ENCODE measurements at places on chromosomes 12 and 14.

DNA sequence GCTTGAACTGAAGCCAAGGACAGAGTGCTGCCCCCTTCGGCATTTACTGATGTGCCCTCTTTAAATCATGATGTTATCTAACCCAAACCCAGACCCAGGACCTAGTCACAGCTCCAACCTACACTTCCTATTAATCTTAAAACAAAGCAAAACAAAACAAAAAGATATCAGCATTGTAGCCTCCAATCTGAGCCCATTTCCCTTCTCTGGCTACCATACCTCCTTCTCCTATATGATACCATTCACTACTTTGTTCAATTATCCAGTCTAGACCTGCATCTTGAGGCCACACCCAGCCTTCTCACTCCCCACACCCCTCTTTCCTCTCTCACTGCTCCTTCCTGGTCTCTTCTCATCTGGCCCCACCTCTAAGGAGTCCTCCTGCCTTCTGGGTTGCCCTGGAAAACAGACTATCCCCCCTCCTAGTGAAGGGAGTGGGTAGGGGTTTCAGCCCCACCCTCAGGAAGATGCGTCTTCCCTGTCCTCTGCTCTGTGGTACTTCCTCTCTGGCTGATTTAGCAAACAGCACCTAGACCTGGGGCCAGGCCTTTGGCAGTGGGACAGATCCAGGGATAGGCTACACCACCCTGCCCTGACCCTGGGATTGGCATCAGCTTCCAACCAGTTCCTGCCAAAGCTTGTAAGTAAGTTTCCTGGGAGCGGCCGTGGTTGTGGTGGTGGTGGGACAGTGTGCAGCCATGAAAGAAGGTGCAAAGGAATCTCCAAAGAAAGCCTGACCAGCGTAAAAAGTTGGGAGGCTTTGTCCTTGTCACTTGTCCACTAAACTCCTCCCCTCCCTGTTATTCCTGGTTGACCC is 3.3 kb downstream of the LTB4R start:
- DNase-seq: no peak

GRCh38 chr12:27537855-27538675 is 14.1 kb downstream of the PPFIBP1 start:
- DNase-seq: no peak

GRCh38 chr14:88359500-88359899 is 26.0 kb upstream of the SPATA7 start:
- DNase-seq: no peak

GRCh38 chr14:89485264-89485663 is 68.2 kb upstream of the FOXN3 start:
- no peak for DNase-seq

DNA sequence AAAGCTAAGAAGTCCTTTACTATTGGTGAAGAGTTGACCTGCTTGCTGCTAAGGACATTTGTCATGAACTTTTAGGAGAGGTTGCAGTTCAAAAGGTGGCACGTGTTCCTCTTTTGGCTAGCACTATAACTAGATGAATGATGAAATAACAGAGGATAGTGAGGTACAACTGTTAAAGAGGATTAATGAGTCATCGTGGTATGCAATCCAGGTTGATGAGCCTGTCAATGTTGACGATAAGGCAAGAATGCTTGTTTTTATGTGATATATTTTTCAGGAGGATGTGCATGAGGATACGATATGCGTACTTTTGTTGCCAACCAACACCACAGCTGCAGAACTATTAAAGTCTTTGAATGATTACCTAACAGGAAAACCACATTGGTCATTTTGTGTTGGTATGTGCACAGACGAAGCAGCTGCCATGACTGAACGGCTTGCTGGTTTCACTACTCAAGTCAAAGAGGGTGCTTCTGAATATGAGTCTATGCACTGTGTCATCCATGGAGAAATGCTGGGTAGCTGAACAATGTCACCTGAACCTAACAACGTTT is 10.6 kb downstream of the CEP128 start:
- no peak for DNase-seq

DNA sequence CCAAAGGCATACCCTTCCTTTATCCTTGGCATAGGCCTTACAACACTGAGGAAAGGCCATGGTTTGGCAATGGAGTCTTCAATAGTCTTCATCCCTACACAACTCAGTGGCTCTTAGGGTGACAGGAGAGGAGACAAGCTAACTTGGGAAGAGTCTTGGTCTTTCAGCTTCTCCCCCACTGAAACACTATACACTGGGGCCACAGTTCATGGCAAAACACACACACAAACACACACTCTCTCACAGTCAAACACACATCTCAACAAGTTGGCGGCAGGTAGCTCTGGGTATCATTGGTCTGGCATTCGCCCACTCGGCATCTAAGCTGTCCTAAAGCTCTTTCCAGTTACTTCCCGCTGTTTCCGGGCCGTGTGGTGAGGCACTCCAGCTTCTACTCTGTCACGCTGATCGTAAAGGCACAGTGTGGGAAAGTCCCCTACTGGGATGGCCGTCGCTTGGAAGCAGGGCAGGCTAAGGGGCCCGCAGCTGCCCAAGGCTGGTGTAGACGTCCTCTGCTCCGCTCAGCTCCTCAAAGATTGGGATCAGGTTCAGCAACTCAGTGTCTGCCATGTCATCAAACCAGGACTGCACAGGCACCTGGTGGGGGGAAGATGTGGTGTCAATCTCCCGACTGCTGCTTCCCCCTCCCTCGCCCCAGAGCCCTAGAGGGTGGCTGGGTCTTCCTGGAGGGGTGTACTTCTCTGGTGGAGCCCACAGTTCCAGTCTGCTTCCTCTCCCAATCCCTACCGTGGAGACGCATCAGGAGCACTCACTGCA is 4.8 kb upstream of the AVIL start:
- DNase-seq: no peak

DNA sequence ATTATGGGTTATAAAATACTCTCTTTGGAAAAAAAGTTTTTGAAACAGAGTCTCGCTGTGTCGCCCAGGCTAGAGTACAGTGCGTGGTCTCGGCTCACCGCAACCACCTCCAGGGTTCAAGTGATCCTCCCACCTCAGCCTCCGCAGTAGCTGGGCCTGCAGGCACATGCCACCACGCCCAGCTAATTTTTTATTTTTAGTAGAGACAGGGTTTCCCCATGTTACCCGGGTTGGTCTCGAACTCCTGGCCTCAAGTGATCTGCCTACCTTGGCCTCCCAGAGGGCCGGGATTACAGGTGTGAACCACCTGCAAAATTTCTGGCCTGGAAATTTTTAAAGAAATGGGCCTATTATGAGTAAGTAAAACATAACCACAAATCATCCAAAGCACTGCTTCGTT is 3.8 kb downstream of the USP15 start:
- no peak for DNase-seq

- DNase-seq: no peak
Observed at GRCh38 chr14:85399186-85399585, 130.8 kb upstream of the FLRT2 start.

Data from SHP77 (cell line).